CD4-positive, alpha-beta T cell treated with Interleukin-6 for 4 hours (primary cell): ENCODE measurements at places on chromosomes 2 and 18.

GRCh38 chr2:8626572-8626971 is 55.3 kb upstream of the ID2 start:
- DNase-seq = no peak

GRCh38 chr2:60569680-60570111 is 16.2 kb upstream of the BCL11A start:
- no peak for DNase-seq

DNA sequence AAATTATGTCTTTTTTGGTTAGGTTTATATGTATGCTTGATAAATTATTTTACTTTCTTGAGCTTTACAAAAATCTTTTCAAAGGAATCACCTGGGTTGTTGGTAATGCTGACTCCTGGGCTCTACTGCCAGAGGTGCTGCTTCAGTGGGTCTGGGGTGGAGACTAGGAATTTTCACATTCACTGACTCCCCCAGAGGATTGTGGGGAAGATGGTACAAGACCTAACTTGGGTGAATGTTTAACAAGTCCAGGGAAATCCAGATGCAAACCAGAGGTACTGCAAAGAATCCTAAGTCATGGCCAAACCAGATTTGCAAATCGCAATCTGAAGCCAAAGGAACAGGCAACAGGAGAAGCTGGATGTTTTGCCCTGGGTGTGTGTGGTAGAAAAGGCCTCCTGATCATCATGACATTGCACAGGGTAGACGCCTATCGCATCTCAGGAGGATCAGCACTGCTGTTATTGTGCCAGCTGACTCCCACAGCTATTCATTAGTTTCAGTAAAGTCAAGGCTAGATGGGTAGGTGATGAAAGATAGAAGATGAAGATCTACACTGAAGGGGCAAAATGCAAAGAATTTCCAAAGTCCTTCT is 185.2 kb downstream of the BARD1 start:
- DNase-seq = no peak

DNA sequence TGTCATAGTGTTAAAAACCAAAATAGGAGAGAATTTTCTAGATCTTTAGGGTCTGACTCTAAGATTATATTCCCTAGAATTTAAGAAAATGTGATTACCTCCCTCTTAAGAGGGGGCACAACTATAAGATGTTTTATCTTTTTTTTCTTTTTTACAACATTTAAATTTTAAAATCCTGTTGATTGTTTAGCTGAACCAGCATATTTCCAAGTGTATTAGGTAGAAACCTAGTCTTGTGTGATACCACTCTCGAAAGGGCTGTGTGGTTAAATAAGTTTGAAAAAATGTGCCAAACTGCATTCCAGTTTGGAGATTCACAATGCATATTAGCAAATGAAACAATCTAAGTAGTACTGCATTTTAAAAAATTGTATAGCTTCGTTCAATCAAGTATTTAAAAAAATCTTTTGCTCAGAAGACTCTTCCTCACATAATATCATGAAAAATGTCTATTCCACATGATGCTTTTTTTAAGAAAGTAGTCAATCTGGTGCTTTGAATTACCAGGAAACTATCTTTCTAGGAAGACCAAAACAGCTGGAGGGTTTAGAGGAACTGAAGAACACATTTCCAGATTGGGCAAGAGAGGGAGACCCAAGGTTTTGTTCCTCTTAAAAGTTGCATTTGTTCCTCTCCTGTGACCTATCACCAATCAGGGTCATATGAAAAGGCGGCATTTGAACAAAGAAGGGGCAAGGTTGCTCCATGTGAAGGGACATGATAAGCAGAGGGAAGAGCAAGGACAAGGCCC is 98.8 kb downstream of the DPP4 start:
- no peak for DNase-seq

- no peak for DNase-seq
Measured at GRCh38 chr2:120125195-120125594, 98.0 kb downstream of the TMEM185B start.

DNA sequence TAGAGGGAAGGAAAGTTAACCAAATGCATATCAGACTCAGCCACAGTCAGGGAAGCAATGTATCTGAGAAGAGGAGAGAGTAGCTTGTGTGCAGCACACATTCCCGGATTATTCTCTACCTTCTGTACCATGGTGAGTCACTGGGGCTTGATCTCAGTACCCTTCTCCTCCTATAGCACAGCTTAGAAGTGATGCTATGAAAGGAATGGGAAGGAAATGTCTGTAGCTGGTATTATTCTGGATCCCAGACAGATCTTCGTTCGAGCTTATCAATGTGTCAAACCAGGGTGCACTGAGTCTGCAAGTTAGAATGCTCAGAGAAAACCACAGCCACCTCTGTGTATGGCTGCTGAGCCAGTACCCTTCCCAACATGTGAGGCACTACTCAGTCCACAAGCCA is 88.0 kb upstream of the NFU1 start:
- no peak for DNase-seq

DNA sequence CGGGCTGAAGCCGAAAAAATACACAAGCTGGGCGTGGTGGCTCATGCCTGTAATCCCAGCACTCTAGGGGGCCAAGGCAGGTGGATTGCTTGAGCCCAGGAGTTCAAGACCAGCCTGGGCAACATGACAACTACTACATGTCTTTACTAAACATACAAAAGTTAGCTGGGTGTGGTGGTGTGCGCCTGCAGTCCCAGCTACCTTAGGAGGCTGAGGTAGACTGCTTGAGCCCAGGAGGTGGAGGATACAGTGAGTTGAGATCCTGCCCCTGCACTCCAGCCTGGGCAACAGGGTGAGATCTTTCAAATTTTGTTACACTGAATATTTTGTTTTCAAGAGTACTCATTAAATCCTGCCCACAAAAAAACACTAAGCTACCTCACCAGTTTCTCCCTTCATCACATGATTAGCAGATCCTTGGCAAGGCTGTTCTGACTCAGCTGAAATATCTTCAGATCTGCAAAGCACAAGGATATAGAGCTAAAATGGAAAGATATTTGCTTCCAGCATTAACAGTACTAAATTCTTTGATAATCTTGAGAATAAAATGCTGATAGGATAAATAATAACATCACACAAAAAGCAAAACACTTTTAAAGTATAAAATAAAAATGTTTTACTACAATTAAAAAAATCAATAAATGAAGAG is 28.2 kb upstream of the MCM6 start:
- DNase-seq = no peak

DNA sequence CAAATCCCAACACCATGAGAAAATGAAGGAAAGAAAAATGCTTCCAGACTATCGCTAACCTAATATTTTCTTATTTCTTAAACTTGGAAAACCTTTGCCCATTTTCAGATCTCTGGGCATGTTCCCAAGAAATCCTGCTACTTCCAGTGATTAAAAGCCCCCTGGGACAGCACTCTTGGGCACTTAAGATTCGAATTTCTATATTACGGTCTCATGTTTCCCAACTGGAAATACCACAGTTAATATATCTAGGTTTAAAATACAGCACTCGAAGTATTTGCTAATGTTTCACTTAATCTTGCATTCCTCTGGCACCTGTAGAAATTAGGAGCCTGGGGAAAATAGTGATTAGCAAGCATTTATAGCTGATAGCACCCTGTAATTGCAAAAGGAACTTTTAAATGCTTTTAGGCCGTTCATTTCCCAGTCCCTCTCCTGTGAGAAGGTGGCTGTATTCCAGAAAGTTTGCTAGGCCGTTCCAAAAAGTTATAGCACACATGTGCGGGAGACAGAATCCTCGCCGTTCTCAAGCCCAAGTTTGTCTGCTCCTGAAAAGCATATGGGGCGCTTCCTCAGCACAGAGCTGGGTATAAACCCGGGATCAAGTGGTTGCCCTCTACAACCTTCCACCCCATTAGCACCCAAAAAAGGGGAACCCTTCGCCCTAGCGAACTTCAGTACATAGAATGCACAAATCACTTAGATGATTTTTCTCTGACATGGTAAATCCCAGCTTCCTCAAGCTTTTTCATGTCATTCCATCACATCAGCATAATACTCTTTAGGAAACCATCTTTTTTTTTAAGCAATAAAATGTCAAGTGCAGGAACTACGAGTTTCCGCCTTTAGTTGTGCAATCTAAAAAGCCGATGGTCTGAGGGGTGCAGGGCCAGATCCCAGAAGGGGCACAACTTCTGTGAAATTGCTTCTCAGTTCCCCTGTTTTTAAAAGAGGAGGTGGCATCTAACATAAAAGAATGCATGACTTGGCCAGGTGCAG is 60.6 kb downstream of the DIPK1C start:
- DNase-seq = no peak

DNA sequence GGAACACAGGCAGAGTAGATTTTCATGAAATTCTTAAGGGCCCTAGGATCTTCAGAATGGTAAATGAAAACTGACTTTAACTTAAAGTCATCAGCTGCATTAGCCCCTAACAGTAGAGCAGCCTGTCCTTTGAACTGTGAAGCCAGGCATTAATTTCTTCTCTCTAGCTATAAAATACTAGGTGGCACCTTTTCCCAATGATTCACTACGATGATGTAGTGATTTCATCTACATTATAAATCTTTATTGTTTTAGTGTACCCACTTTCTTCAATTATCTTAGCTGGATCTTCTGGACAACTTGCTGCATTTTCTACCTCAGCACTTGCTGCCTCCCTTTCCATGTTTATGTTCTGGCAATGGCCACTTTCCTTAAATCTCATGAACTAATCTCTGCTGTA is 290.5 kb downstream of the NOL4 start:
- no peak for DNase-seq

DNA sequence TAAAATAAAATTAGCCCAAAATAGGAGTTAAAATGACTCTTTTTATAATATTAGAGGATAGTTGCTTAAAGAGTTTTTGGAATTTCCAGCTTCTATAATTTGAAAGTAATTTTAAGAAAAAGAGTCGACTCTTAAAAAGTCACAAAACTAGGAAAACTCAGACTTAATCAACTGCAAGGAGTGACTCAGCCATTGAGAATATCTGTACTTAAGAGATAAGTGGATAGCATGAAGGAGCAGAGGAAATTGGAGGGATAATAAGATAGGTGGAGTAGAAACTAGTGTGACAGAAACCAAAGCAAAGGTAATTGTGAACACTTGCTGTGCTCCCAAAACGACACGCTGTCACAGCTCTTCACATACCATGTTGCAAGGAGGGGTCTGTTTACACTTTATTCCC is 8.4 kb downstream of the RSAD2 start:
- no peak for DNase-seq

- no peak for DNase-seq
Measured at GRCh38 chr2:17520761-17521160, 2.5 kb upstream of the RAD51AP2 start.

- DNase-seq = no peak
Measured at GRCh38 chr2:25420820-25421237, 79.1 kb upstream of the DNMT3A start.

DNA sequence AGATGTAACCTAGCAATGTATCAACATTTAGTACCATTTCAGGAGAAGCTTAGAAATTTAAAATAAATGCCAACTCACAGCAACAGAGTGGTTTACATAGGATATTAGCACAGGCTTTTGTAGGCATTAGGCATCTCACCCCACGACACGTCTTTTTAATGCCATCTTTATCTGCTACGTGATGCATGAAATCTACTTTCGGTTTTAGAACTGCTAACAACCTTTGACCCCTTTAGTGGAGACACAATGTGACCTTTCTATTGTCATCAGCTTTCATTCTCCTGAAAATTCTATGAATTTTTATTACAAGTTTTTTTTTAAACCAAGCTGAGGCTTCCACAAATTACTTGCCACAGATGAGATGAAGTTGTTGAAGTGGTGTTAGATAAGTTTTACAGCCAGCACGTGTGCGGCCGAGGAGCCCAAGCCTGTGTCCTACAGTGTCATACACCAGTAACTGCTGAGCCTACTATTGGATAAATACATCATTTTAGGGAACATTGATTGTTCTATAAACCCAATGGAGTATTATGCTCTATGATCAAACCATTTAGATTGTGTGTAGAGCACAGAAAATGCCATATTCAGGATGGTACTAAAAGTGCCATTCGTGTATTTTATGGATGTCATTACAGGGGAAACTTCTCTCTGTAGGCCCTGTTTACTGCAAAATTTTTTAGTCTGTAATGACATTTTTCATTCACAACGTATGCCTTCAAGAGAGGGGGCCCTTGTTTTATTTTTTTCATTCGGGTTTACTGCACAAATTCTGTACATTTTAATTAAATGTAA is 151.6 kb downstream of the PTGR3 start:
- DNase-seq = no peak

DNA sequence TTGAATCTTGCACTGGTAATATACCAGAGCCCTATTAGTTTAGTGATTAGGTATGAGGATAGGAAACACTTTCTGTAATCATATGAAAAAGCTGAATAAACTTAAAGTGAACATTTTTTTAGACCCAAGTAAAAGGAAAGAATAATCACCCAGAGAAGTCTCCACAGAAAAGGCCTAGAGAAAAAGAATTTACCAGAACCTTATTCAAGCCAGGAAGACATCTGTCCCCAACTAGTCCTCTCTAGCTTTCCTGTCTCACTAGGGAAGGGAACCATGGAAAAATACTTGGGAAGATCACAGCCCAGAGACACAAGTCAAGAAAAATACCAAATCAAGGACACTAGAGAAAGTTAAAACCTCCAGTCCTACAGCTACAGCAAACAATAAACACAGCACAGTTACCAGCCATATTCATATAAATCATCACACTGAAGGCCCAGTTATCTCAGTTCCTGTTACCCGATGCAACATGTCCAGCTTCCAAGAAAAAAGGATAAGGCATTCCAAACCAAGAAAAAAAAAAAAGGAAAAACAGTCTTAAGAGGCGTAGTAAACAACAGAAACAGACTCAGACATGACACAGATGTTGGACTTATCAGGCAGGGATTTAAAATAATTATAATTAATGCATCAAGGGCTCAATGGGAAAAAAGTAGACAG is 461.5 kb downstream of the IRS1 start:
- DNase-seq = no peak

DNA sequence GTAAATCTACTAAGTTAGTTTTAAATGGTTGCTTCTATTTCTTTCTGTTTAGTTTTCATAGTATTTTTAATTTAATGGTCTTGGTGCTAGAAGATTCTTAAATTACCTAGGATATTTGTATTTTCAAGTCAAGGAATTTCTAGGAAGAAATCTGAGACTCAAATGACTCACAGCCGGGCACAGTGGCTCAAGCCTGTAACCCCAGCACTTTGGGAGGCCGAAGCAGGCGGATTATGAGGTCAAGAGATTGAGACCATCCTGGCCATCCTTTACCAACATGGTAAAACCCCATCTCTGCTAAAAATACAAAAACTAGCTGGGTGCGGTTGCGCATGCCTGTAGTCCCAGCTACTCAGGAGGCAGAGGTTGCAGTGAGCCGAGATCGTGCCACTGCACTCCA is 95.5 kb downstream of the C2orf74 start:
- DNase-seq = no peak

GRCh38 chr2:176656038-176656775 is 387.0 kb downstream of the MTX2 start:
- no peak for DNase-seq

GRCh38 chr2:7953195-7953594 is 728.7 kb upstream of the ID2 start:
- DNase-seq = no peak
